Cardiac fibroblast (primary cell): ENCODE measurements at places on chromosomes 4 and X.

DNA sequence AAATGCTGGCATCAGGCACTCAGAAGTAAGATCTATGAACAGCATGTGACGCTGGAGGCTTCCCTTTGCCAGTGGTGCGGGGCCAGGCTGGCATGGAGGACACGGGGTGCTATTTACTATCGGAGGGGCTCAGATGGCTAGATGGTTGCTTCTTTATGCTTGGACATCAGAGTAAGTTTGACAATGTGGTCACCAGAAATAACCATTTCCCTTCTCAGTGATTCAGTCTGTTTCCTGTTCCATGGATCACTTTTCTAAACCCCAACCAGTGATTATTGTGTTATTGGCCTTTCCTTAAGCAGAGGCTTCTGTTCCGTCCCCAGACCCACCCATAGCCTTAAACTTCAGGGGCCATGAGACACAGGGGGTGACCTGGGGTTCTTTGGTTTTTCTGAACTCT is 55.4 kb upstream of the DHX15 start:
- no peak for DNase-seq

GRCh38 chr4:181966104-181966551 is 277.1 kb upstream of the TENM3 start:
- DNase-seq = peak; percentile 52

DNA sequence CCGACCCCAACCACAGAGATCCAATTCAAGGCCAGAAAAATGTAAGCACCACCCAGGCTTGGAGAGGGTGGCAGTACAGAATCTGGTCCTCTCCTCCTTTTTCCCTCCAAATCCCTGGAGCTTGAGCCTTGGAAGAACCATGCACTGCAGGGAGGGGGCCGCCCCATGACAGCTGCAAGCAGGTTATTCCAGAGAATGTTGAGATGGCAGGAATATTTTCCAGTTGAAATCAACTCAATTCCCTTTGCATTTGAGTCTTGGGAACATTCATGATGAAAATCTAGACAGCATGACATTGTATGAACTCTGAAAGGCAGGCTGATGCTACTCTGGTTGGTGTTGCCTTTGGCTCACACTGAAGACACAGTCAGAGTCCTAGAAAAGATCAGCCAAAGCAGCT is 386.6 kb upstream of the FGF16 start:
- DNase-seq = no peak

DNA sequence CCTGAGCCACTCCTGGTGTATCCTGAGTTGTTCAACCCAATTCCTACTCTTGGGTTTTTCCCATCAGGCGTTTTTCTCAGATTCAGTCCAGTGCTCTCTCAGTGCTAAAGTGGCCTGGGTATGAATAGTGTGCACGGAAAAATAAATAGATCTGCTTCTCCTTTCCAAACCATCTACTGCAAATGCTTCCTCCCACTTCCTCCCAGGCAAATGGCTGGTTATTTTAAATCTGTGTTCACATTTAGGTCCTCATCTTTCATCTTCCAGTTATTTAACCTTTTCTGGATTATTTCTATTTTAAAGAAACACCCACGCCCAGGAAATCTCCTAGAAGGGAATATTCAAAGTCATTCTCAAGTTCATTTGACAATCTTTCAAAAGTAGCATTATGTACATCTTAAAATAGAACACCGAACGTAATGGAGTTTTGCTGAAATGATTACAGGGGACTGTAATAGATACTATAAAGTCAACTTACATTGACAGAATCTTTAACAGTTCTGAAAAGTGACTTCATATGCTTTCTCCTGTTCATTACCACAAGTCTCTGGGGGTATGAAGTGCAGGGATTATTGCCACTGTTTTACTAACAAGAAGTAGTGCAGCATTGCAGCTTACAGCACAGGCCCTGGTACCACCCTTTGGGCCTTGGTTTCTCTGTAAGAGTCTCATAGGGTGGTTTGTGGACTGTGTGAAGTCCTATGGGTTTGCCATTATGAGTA is 66.3 kb downstream of the MED28 start:
- DNase-seq = no peak

GRCh38 chr4:86521373-86521969 is 72.6 kb upstream of the PTPN13 start:
- DNase-seq = no peak

DNA sequence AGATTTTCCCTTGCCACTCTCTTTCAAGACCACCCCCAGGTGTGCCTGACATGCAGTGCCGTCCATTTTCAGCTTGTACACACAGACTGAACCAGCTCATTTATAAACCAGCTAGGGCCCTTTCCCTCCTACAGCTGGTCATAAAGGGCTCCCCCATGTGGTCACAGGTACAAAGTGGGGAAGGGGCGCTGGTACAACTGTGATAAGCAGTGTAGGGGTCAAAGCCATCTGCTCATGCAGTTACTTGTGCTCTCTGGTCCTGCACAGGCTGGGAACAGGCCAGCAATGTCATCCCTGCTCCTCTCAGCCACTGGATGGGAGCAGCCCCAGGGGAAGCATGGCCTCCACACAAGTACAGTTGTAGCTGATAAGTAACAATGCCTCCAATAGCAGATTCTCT is 20.6 kb downstream of the GABRQ start:
- no peak for DNase-seq

- no peak for DNase-seq
Measured at GRCh38 chr4:52358366-52358765, 300.7 kb downstream of the USP46 start.

GRCh38 chr4:2262145-2262943 is 435 bp upstream of the MXD4 start:
- DNase-seq = peak; percentile 100

GRCh38 chr4:135120195-135120594 is 918.6 kb upstream of the PABPC4L start:
- DNase-seq = peak; percentile 1

GRCh38 chr4:118742050-118742449 is 56.9 kb downstream of the METTL14 start:
- DNase-seq = peak; percentile 59

- DNase-seq = peak; percentile 37
Measured at GRCh38 chr4:106039796-106040195, 144.5 kb downstream of the NPNT start.

DNA sequence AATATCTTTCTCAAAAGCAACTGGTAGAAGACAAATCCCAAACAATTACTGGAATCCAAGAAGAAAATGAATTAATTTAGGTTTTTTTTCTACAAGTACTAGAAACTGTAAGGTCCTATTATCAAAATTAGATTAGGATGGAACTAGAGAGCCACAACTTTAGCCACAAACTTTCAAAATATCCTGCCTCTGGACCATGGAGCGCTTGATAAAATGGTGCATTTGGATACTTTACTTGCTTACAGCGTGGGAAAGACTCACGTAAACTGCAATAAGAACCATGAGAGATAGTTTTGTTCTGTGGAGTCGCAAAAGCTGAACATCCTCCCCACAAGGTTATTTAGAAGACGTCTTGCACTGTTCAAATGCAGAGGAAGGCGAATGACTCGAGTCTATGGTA is at the start of gene DCAF8L2:
DCAF8L2 (plus strand) TSS at position 301 of the 400 bp plus-strand sequence. CDS start 156,552 bp downstream, outside the sequence.
- no peak for DNase-seq

- no peak for DNase-seq
Measured at GRCh38 chr4:163923092-163923491, 428.6 kb downstream of the TMA16 start.

GRCh38 chr4:122973465-122973864 is 51.1 kb upstream of the NUDT6 start:
- DNase-seq = no peak

- no peak for DNase-seq
Measured at GRCh38 chrX:153750127-153750774, 13.8 kb upstream of the PLXNB3 start.

DNA sequence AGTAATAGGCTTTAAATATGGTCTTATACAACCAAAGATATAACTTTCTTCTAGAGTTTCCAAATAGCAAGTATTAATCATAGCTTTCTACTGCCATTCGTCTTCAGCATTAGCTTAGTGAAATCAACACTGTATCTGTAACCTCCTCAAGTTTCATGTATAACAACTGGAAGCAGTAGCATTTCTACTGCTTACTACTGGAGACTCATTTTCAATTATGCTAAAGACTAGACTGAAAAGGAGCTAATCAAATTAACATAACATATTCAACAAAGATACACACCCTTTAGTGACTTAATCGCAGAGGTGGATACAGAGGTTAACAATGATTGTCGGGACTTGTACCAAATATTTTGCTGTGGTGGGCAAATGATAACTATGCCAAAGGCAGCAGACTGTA is 344.2 kb upstream of the TEX13C start:
- no peak for DNase-seq

DNA sequence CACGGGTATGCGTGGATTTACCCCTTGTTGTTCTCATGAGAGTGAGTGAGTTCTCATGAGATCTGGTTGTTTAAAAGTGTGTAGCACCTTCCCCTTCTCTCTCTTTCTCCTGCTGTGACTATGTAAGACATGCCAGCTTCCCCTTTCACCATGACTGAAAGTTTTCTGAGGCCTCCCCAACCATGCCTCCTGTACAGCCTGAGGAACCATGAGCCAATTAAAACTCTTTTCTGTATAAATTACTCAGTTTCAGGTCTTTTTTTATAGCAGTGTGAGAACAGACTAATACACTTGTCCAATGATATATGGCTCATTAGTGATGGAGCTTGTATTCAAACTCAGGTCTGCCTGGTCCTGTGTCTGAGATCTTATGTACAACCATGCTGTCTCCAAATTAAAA is 28.5 kb upstream of the RTL3 start:
- no peak for DNase-seq

GRCh38 chr4:154506253-154506652 is 14.7 kb upstream of the DCHS2 start:
- peak; percentile 59 for DNase-seq

DNA sequence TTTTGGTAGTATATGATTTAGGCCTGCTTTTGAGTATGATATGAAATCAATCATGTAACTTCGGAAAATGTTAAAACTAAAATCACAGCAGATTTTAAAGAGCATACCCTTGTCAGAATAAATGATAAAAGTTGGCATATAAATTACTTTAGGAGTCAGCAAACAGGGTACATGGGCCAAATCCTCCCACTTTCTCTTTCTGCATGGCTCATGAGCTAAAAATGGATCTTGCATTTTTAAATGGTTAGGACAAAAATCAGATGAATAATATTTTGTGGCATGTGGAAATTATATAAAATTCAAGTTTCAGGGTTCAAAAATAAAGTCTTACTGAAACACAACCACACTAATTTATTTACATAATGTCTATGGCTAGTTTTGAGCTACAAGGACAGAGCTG is 214.9 kb downstream of the GASK1B start:
- no peak for DNase-seq

GRCh38 chrX:48460606-48461005 is 9.5 kb downstream of the SLC38A5 start:
- DNase-seq = no peak

- no peak for DNase-seq
Measured at GRCh38 chr4:74453829-74454742, 9.2 kb downstream of the AREG start.

- no peak for DNase-seq
Measured at GRCh38 chr4:129972257-129972656, 876.3 kb downstream of the C4orf33 start.

GRCh38 chr4:120841580-120841979 is 80.9 kb downstream of the PRDM5 start:
- DNase-seq = peak; percentile 25

DNA sequence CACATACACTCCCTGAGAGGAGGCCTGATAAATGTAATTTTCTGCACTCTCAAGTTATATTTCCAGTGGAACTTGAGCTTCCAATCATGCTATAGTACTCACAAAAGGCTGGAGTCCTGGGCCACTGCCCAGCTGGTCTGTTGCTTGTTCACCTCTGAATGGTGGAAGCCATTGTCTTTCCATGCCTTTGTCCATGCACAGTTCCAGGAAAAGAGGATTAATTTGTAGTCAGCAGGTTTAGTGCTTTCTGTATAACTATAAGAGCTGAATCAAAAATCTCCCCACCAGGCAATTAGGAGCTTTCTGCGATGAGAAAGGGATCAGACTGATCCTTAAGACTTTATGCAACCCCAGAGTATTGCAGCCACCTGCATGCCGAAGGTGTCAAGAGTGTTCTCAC is 195.4 kb upstream of the PGRMC2 start:
- no peak for DNase-seq

GRCh38 chr4:165626316-165626715 is 246.7 kb upstream of the TLL1 start:
- DNase-seq = peak; percentile 65

GRCh38 chrX:118694638-118695037 is 32.8 kb upstream of the IL13RA1 start:
- peak; percentile 34 for DNase-seq

DNA sequence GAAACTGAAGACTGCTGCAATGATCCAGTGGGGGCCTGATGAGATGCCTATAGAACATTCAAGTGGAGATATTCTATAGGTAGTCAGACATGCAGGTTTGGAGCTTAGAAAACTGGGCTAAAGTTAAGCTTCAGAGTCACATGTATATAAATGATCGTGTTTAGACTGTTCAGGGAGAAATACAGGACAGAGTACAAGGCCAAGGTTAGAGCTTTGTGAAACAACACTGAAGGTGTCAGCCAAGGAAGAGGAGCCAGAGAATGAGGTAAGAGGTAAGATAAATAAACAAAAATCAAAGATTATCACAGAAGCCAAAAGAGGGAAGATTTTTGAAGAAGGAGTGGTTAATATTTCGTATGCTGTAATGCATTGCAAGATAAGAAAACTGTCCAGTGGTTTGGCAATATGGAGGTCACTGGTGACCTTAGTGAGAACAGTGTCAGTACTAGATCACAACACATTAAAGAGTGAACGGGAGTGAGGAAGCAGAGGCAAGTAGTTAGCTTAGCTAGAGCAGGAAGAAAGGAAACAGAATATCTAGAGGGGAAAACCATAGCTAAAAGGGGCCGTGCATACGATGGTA is 58.0 kb upstream of the KLHL13 start:
- DNase-seq = no peak

DNA sequence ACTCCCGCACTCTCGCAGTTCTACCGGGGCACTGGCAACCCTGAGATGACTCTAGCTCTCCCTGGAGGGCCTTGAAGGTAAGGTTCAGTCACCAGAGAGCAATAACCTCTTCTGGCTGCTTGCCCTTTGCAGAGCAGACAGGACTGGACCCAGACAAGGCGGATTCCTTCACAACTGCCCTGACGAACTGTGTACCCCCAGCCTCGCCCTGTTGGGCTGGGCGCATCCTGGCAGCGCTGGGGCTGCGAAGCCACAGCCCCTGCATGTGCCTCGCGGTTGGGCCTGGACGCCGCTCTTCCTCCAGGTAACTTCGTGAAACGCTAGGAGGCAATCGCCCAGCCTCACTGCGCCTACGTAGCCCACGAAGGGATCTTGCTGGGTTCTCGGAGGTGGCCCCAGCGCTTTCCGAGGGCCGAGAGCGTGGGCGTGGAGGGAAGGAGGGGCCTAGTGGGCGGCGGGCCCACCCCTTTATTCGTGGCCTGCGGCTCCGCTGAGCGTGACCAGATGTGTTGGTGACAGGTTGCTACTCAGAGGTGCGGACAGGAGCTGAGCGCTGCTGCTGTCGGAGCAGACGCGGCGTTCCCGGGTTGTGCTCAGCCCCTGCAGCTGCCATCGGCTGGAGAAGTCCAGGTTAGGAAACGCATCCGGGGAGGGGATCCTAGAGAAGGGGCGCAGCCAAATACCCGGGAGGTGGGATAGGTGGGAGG is 1.9 kb upstream of the MAMLD1 start:
- DNase-seq = no peak
